NCI-H2081 treated with DMSO at 0.1 percent for 48 hours (cell line): ENCODE measurements at places on chromosomes 11 and 22.

DNA sequence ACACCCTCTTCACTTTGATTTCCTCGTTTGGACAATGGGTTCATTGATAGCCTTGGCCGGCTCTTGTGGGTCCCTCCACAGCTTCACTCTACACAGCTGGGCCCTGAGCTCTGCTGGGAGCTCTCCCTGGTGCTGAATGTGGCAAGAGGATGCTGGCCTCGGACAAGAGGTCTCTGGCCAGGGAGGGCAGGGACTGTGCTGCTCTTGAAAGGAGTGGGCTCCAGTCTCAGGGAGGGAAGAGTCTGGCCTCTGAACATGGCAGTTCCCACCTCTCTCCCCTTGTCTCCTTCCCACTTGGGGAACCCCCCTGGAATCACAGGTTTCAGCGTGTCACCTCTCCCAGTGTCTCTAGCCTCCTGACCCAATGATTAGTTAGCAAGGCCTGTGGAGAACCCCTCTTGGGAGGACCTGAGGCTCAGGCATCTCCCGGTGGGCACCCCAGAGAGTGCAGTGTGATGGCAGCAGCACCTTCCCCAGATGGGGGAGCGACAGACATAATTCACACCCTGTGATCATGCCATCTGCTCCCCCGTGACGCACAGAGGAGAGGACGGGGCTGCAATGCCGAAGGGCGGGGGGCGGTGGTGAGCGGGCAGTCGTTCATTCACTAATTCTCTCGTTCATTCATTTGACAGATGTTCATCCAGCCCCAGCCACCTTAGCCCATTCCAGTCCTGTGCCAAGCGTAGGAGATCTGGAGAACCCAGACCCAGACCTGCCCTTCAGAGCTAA is 2.8 kb upstream of the CABP7 start:
- DNase-seq, result no peak

- no peak for DNase-seq
These were observed 125.3 kb upstream of the C11orf58 start for GRCh38 chr11:16613262-16613511.

- DNase-seq, result no peak
These were observed 400.2 kb upstream of the DDI1 start for GRCh38 chr11:103636232-103636631.

- DNase-seq, result no peak
These were observed 144.3 kb downstream of the TEAD1 start for GRCh38 chr11:12818333-12819015.

DNA sequence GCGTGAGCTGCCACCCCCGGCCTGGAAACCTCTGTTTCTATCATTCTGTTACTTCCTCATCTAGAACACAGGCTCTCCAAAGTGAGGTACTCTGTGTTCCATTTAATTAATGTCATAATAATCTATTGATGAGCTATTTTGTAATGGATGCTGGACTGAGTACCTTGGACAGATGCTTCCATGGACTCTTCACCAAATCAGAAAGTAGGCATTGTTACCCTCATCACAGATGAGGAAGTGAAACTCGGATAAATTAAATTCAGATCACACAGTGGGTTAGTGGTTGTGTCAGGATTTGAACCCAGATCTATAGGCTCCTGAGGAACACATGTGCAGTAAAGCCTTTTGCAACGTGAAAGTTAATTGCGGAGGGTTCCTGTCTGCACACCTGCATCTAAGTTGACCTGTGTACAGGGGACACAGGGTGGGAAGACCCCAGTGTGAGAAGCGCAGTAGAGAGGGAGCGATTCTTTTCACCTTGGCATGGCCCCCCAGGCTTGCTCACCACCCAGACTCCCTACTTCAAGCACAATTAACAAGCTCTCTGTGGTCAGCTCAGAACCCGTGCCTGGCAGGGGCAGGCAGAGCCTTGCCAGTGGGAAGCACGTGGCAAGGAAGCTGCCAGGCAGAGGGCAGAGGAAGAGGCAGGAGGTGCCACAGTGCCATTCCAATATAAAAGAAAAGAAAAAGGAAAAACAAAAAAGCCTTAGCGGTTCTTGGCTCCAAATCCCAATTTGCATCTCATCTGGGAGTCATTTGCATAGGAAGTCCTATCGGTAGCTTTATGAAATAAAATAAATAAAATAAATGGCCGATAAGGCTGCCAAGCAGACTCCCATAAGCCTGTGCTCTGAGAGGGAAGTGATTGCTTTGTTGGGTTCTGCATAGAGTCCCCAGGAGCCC is 239.3 kb downstream of the GRIK4 start:
- no peak for DNase-seq

DNA sequence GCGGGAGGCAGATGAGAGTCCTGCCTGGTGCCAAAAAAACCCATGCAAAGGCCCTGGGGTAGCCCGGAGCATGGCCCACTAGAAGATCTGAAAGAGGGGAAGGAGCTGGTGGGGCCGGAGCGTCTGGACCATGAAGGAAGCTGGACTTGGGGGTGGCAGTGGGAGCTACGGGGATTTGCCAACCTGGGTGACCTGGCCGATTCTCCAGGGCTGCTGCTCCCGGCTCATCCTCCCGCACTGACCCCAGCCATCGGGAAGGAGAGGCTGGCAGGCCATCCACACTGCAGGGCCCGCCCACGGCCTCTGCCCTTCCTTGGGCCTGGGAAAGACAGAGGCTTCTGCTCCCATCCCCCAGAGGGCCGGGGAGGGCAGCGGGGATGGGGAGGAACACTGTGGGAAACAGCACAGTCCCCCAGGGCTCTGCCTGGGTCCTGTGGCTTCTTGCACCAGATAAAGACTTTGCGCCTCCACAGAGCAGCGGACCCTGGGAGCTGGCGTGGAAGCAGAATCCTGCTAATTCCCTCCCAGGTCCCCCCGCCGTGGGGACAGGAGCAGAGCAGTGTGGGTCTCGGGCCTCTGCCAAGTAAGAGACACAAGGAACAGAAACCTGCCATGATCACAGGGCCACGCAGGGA is 87.1 kb upstream of the LINC01488 start:
- no peak for DNase-seq

- no peak for DNase-seq
These were observed 5.4 kb downstream of the MYO18B start for GRCh38 chr22:25747245-25747944.

GRCh38 chr11:131670876-131671275 is 300.5 kb downstream of the NTM start:
- DNase-seq, result no peak

GRCh38 chr11:120066738-120067437 is 71.0 kb downstream of the TRIM29 start:
- no peak for DNase-seq

- no peak for DNase-seq
These were observed 28.9 kb downstream of the MICAL2 start for GRCh38 chr11:12139144-12139881.

DNA sequence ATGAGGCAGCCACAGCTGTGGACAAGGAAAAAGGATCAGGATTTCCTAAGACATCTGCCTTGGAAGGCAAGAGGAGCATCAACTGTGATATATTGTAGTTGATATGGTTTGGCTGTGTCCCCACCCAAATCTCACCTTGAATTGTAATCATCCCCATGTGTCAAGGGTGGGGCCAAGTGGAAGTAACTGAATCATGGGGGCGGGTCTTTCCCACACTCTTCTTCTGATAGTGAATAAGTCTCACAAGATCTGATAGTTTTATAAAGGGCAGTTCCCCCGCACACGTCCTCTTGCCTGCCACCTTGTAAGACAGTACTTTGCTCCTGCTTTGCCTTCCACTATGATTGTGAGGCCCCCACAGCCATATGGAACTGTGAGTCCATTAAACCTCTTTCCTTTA is 10.2 kb downstream of the RIC8A start:
- no peak for DNase-seq

- DNase-seq, result no peak
These were observed 118.5 kb upstream of the ARHGAP20 start for GRCh38 chr11:110830747-110831146.

GRCh38 chr11:64207256-64208085 is 950 bp downstream of the FERMT3 start:
- no peak for DNase-seq

- no peak for DNase-seq
These were observed 48.6 kb downstream of the PISD start for GRCh38 chr22:31613286-31613903.

GRCh38 chr22:27417421-27417814 is 384.1 kb downstream of the MN1 start:
- no peak for DNase-seq

GRCh38 chr11:11979488-11980117 is 28.8 kb downstream of the DKK3 start:
- no peak for DNase-seq
